ENCODE measurements at places on chromosomes 11 and 22.

DNA sequence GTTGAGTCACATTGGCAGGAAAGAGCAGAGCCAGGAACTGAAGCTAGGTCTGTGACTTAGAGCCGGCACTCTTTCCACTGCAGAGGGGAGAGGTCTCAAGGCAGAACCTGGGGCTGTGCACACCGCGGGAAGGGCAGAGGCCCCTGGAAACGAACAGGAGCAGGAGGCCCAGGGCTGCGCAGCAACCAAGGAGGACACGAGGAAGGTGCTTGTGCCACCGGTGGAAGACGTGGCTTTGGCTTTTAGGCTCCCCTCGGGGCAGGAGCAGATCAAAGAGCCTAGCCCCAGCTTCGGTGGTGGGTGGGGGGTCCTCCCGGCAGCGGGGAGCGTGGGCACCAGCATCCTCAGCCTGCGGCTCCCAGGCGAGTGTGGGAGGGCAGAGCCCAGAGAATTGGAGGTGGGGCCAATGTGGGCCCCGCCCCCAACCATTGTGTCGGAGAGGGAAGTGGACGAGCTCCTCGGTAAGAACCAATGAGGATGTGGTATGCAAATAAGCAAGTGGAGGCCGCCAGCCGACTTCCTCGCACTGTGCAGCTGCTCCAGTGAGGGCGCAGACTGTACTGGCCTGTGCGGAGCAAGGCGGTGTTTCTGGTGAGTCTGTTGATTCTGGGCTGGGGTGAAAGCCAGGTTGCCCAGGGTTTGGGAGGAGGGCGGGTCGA lies at the start of gene CCDC116:
TSS of gene CCDC116 (plus strand) at position 524 of the 659 bp plus-strand sequence. CDS start 422 bp downstream, outside the sequence.
- no peak for DNase-seq
- peaks cover 10% of the 10 kb centered on the region for H3K36me3 ChIP-seq
- H3K4me1 ChIP-seq: peaks cover 8% of the 10 kb centered on the region

DNA sequence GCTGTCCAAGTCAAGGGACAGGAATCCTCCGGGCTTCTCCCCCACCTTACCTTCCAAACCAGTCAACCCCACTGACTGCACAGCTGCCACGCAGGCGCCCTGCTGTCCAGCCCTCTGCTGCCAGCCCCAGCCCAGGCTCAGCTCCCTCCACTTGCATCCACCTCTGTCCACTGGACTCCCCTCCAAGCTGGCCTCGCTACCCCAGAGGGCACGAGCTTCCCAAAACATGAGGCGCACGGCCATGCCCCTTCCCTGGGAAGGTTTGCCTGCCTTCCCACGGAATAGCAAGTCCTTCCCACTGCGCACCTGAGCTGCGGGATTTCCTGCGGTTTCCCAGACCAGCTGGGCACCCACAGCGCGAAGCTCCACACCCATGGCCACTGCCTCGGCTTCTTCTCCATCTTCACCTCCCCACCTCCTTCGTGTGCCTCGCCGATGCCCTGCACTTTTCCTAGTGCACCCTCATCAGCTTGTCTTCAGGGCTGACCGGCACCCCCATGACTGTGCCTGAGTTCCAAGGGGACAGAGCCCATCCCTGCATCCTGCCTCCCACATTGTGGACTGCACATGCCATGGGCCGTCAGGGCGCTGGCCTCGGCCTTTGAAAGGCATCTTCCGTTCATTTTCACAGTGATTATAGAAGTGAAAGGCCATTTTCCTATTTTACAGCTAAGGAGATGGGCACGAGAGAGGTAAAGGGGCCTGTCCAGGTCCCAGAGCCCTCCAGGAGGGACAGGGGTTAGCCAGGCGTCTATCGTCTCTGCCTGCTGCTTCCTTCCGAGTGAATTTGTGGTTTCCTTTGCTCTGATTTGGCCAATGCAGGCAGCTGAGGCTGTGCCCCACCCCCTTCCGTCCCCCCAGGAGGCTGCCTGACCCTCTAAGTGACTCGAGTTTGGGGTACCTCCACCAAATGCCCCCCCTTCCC lies 16.4 kb downstream of the IFITM10 start:
- H3K27me3 ChIP-seq: peaks cover 43% of the 10 kb centered on the region
- H3K36me3 ChIP-seq: no peaks in the 10 kb centered on the region
- no peak overlapping the region for H3K27ac ChIP-seq
- H3K4me1 ChIP-seq: no peaks in the 10 kb centered on the region

GRCh38 chr22:42932197-42932519 lies 75.1 kb upstream of the ARFGAP3 start:
- no peak overlapping the region for H3K4me3 ChIP-seq
- DNase-seq: no peak
- H3K27me3 ChIP-seq: no peaks in the 10 kb centered on the region
- peaks cover 25% of the 10 kb centered on the region for H3K4me1 ChIP-seq

GRCh38 chr22:29114392-29114791 lies 41.6 kb downstream of the KREMEN1 start:
- H3K27me3 ChIP-seq: no peaks in the 10 kb centered on the region
- peaks cover 16% of the 10 kb centered on the region for H3K4me1 ChIP-seq
- H3K36me3 ChIP-seq: peaks cover 12% of the 10 kb centered on the region
- DNase-seq: no peak

- H3K27ac ChIP-seq: peak overlapping the region; percentile 10
- H3K36me3 ChIP-seq: no peaks in the 10 kb centered on the region
- H3K27me3 ChIP-seq: no peaks in the 10 kb centered on the region
- H3K4me1 ChIP-seq: peaks cover 3% of the 10 kb centered on the region
- no peak for DNase-seq
Observed at GRCh38 chr11:27304514-27304913, 58.5 kb downstream of the CCDC34 start.

DNA sequence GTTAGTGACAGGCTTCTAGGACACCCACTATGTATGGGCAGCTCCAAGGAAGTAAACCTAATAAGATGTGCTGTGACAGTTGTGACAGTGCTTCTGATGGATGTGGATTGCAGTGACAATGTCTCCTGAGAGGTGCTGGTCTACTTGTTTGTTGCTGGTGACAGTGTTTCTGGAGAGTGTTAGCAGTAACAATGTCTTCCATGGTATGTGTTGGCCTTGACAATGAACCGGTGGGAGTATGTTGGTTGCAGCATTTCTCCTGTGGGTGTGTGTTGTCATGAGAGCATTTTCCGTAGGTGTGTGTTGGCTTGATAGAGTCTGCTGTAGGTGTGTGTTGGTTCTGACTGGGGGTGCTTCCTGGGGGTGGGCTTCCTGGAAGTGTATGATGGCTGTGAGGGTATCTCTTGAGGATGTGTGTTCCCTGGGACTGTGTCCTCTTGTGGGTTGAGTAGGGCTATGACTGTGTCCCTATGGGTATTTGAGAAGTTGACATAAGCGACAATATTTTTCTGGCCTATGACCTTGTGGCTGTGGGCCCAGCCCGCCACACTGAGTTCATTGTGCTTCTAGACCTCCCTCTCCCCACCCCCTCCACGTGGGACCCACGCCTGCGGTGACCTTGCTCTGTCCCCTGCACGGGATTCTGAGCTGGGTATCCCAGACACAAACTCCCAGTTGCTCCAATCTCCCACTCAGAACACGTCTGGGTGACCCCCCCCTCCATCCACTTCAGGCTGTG lies 1.2 kb downstream of the DCHS1 start:
- peak overlapping the region; percentile 21 for H3K27ac ChIP-seq
- DNase-seq: no peak
- no peaks in the 10 kb centered on the region for H3K36me3 ChIP-seq

Data from large intestine (tissue), 12 donors.